Kidney (tissue), 22 donors: ENCODE measurements at places on chromosomes 2 and 18. TPM values are rescaled to one million over a fixed set of nuclear protein-coding genes. Genes with fewer than 3 reads are reported as not detected.

CFAP210 gene
- 0.60 TPM for total RNA-seq

DNA sequence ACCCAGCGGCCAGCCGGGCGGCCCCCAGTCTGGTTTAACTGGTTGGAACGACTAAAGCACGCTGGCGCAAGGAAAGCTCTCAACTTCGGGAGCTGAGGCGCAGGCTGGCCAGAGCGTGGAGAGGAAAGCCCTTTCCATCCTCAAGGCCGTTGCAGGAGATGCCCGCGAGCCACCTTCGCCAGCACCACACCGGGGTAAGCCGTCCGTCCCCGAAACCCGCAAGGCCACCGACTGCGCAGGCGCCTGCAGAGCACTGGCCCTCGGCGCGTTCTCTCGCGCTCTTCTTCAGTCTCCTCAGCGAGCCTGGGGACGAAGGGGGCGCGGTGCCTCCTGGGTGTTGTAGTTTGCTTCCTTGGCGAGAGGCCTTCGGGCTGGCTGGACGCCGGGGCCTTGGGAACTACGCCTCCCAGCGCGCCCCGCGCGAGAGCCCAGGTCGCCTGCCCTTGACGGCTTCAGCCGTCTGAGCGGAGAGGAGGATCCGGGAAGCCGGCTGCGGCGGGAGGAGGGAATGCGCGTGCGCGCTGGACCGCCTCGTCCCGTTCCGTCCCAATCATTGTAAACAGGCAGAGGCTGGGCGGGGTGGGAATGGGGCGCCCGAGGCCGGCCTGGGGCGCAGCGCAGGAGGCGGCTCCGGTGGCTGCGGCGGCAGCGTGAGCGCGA lies at the start of gene RALBP1:
Gene RALBP1 (plus strand): TSS at position 531 of the 660 bp plus-strand sequence. CDS start 37,533 bp downstream, outside the sequence.
- peak within 1 kb of the TSS; percentile 95 for H3K4me3 ChIP-seq
- peak; percentile 100 for DNase-seq
- no peaks in the 10 kb centered on the region for H3K27me3 ChIP-seq

- no peaks in the 10 kb centered on the region for H3K27me3 ChIP-seq
- no peak overlapping the region for H3K27ac ChIP-seq
- H3K36me3 ChIP-seq, result peaks cover 5% of the 10 kb centered on the region
- DNase-seq, result no peak
- H3K4me3 ChIP-seq, result no peak overlapping the region
These were observed 30.6 kb downstream of the GPR45 start for GRCh38 chr2:105272176-105272575.

DNA sequence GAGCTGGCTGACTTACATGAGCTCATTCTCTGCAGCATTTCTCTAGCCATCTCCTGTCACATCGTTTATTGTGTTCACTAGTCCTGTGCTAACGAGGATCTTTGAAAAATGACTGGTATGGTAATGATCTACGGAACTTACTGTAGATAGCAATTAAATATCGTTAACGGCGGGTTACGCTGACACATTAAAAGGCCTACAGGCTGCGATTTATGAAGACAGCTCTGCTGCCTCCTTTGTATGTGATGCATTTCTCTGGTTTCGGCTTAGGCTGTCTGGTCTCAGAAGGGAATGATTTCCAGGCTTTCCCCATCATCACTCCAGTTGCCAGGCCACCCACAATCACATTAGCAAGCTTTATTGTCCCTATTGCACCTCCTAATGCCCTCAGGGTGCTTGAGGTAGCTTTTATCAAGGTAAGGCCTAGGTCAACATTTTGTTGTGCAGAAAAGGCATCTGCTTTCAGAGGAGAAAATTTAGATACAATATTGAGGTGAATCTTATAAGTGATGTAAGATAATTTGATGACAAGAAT lies 284.4 kb downstream of the SOX11 start:
- H3K27ac ChIP-seq, result no peak overlapping the region
- no peaks in the 10 kb centered on the region for H3K36me3 ChIP-seq

LIMS4 gene
- total RNA-seq, result 2.9 TPM

DNA sequence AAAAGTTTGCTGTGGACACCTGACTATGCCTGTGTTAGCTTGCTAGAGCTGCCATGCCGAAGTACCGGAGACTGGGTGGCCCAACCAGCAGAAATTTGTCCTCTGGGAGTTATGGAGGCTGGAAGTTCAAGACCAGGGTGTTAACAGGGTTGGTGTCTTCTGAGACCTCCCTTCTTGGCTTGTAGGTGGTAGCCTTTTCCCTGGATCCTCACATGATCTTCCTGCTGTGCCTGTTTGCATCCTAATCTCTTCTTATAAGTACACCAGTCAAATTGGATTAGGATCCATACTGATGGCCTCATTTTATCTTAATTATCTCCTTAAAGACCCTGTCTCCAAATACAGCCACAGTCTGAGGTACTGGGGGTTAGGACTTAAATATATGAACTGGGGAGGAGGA lies 845 bp downstream of the TMEM177 start:
- no peaks in the 10 kb centered on the region for H3K27me3 ChIP-seq
- peaks cover 2% of the 10 kb centered on the region for H3K4me1 ChIP-seq
- no peak overlapping the region for H3K27ac ChIP-seq
- DNase-seq, result no peak
- H3K4me3 ChIP-seq, result peak overlapping the region; percentile 90
- H3K36me3 ChIP-seq, result no peaks in the 10 kb centered on the region
